ENCODE measurements at places on chromosomes 3 and 15.

DNA sequence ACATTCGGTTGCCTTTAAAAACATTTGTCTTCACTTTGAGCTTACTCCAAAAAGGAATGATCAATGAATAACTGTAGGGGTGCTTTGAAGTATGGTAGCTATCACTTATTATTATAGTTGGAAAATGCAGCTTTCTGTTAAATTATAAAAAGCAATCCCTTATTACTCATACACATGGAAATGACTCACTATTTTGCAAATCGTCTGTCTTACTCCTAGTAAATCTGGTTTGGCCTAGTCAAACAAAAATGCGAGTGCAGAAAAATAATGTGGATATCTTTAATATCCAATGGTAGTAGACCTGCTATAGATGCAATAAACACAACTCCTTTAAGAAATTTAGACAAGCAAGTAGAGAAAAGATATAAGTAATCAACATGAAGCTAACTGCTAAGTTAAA is 112.5 kb downstream of the ZIC1 start:
- DNase-seq = no peak

DNA sequence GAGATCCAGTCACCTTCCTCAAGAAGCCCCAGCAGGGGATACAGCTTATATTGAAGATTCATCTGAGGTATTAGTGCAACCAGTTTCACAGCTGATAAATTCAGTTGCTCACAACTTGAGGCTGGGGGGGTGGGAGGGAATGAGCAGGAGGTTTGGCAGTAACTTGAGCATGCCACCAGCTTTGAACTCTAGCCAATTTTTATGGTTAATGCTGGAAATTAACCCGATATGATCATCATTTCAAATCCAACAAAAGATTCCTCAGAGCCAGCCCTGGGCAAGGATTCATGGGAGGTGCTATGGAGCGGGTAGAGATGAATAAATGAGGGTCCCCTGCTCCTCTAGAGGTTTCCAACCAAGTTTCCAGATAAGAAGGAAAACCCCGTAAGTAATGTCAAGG is 73.1 kb upstream of the HES1 start:
- no peak for DNase-seq

GRCh38 chr15:90375071-90375470 is 13.0 kb upstream of the IQGAP1 start:
- no peak for DNase-seq

DNA sequence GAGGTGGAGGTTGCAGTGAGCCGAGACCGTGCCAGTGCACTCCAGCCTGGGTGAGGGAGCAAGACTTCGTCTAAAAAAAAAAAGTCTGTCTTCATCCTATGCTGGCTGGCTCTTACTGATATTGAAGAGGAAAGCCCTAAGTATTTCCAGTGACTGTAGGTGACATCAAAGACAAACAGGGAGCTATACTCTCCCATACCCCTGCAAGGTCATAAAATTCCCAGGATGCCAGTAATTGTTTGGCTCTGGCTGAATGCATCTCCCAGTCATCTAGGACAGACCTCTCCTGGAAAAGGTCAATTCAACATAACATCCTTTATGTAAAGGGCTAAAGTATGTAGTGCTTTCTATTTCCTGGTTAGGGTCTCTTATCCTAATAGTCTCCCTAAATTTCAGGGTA is 8.0 kb downstream of the ZBBX start:
- DNase-seq = no peak

DNA sequence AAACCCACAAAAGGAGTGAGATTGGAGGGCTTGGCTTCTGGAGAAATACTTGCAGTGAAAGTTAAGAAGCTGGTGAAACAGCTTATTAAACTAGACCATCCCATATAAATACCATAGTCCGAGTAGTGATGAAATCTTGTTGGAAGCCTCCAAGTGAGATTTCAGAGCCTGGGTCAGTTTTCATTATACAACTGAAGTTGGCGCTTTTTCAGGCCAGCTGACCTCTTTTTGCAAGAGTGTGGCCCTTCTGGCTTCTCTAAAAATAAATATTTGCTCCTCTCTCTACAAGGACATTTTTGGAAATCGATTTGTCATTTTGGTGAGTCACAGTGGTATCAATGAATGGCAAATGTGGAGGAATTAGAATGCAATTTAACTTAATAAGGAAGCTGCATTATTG is 51.2 kb upstream of the THRB start:
- DNase-seq = no peak

GRCh38 chr3:139642996-139643395 is 34.8 kb downstream of the NMNAT3 start:
- no peak for DNase-seq

DNA sequence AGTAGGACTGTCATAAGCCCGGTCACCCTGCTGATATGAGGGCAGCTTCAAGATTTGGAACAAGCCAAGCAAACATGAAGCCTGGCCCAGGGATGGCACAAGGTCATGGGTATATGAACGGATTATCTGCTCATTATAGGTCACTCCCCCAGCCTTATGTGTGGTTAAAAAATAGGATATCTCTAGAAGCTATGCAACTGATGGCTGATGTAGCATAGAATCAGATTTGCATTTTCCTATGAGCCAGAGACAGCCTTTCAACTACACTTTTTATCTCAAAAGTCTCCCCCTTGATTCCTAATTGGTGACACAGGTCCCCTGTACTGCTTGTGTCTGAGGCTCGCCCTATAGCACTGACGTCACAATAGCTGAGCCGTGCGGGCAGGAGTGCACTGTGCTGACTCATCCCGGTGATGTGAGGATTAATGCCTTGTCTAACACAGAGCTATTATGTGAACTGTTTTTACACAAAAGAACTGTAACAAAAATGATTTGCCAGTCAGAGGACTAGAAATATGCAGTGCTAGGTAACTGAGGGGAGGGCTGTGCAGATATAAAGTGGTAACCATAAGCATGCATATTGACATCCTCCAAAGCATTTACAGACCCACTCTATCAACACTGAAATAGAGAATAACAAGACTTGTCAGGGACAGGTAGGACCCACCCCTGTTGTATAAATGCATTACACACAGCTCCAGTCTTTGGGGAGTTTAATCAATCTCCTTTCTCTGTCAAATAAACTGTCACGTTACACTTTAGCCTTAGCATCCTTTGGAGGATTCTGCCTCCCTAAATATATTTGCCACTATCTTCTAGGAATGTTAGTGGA is 204.9 kb downstream of the TIGIT start:
- DNase-seq = no peak

GRCh38 chr3:180267202-180267843 is 230.6 kb upstream of the PEX5L start:
- no peak for DNase-seq

- DNase-seq = no peak
Observed at GRCh38 chr3:111472556-111472955, 69.4 kb upstream of the CD96 start.

- no peak for DNase-seq
Observed at GRCh38 chr3:124275412-124275811, 283.5 kb upstream of the ROPN1 start.

- no peak for DNase-seq
Observed at GRCh38 chr15:64706011-64706911, 69.1 kb downstream of the RBPMS2 start.

GRCh38 chr3:142724682-142725356 is 985 bp downstream of the TRPC1 start:
- no peak for DNase-seq

- no peak for DNase-seq
Observed at GRCh38 chr3:5162102-5162501, 25.4 kb upstream of the EDEM1 start.

Data from stimulated activated CD8-positive, alpha-beta memory T cell treated with anti-CD3 and anti-CD28 coated beads, Interleukin-15, amount 100 ng/mL, for 24 hours (primary cell).